Non-pigmented ciliary epithelial cell (primary cell): ENCODE measurements at places on chromosomes 5 and 9.

GRCh38 chr5:102545175-102545574 lies 46.4 kb upstream of the SLCO6A1 start:
- no peak for DNase-seq

DNA sequence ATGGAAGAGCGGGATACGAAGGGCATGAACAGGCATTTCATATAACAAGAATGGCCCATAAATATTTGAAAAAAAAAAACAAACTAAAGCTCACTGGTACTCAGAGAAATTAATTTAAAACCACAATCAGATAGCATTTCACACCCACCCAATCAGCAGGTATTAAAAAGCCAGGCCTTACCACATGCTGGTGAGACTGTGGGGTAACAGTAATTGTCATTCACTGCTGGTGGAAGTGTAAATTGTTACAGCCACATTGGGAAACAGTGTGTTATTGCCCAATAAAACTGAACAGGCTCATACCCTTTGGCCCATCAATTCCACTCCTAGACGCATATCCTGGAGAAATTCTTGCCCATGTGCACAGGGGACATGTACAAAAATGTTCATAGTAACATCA lies 66.0 kb downstream of the PLAC8L1 start:
- DNase-seq = no peak

GRCh38 chr5:134071614-134072207 lies 42.8 kb upstream of the TCF7 start:
- no peak for DNase-seq

- peak; percentile 9 for DNase-seq
Measured at GRCh38 chr9:69421908-69422801, 97.1 kb downstream of the ENTREP1 start.

DNA sequence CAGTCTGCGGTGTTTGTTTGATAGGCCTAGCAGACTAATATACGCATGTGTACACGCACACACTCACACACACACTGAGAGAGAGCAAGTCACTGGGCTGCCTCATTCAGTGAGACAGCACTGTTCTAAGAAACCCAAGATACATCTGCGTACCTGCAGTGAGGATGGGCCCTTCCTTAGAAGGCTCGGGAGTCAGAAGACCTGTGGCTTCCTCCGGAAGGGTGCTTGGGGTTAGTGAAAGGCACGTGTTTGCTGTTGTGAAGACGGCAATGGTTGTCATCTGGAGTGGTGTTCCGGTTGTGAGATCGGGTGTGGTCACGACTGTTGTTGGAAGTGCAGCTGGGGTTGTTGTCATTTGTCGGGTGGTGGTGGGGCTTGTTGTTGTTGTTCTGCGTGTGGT lies 11.7 kb downstream of the TIMD4 start:
- DNase-seq = no peak

GRCh38 chr5:133147411-133147810 lies 95.6 kb downstream of the HSPA4 start:
- no peak for DNase-seq

DNA sequence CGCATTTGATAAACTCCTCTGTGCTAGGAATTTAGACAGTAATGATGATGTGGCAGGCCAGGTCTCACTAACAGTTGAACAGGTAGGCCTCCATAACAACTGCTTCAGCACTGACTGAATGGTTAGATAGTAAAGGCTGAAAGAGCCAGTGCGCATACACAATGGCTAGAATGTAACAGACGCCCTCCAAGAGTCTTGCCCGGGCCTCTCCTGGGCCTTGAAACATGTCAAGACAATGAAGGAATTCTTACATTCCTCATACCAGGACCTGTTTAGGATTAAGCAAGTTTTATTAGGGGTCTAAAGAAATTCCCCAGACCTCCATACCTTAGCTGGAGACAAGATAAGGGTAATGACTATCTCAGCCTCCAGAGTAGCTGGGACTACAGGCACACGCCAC lies 6.7 kb upstream of the BICD2 start:
- no peak for DNase-seq

DNA sequence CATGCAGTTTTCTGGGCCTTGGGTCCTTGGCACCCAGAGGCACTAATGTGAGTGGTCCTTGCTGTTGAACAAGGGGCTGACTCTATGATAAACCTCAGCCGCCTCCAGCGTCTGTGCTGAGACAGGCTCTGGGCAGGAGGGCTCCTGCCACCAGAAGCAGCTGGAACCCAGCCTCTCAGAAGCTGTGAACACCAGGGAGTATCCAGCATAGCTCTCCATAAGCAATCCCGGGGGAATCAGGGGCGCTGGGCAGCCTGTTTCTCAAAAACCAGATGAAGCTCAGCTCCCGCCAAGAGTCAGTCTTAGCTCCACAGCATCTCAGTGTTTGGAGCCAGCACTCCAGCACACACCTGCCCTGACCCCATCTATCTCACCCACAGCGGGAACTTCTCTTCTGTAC lies 170.2 kb downstream of the HSPA4 start:
- DNase-seq = no peak

DNA sequence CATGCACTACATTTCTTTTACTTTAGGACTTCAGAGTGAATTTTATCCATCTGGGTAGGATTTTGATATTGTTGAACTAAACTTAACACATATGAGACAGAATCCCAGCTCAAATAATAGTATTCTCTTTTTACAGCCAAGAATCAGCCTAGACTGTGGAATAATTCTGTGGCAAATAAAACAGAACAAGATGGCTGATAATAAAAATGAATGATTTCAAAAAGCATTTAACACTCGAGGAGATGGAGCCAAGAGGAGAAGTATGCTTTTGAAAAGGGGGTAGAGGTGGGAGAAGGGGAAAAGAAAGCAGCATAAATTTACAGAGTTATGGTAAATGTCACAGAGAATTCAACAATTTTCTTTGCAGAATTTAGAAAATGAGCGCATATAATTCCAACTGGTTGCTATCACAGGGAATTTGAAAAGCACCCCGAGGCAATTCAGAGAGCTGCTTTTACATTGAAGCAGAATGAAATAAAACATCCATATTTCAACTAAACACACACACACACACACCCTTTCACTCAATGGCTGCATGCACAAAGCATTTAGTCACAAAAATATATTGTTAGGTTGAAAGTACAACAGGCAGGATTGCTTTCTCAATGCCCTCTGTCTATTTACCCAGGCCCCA lies 60.2 kb upstream of the DMAC1 start:
- no peak for DNase-seq

DNA sequence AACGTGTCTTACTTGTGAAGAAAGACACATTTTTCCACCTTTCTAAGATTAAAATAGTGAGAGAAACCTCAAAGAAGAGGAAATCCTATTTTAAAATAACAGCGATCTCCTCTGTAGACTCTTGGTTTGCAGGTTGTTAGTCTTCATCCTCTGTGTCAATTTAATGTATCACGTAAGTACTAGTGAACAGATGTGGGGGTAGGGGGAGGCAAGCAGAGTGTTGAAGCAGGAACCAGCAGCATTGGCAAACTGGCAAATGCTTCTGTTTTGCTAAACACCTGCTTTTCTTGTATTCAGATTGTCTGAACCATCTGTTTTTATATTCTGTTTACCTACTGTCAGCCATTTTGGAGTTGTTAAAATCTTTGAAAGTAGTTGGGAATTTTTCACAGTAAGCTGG lies 159.3 kb upstream of the TLX3 start:
- no peak for DNase-seq

DNA sequence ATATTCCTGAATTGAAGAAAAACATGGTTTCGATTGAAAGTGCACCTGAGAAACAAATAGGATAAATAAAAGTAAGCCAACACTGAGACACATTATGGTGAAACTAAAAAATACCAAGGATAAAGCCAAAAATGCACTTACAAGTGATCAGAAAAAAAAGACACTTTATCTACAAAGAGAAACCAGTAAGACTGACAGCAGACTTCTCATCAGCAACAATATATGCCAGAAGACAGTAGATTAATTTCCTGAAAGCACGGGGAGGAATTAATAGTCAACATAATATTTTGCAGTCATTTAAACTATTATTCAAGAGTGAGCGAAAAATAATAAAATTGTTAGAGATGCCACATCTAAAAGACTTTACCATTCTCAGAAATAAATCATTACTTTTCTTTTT lies 172.7 kb upstream of the MAST4 start:
- no peak for DNase-seq

GRCh38 chr9:28365020-28365640 lies 791.8 kb upstream of the C9orf72 start:
- no peak for DNase-seq

DNA sequence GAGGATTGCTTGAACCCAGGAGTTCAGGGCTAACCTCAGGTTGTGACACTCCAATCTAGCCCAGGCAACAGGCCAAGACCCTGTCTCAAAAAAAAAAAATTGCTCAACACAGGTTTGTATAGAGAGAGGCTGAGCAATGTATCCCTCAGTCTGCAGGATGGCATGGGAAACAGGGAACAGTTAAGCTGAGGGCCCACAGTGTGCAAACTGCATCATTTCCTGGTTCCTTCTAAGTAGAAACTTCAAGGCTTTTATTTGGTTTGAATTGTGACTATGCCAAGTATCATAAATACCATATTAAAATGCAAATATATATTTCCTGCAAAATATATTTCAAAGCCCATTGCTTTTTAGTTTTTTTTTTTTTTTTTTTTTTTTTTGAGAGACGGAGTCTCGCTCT lies 13.7 kb upstream of the ROPN1L start:
- no peak for DNase-seq

DNA sequence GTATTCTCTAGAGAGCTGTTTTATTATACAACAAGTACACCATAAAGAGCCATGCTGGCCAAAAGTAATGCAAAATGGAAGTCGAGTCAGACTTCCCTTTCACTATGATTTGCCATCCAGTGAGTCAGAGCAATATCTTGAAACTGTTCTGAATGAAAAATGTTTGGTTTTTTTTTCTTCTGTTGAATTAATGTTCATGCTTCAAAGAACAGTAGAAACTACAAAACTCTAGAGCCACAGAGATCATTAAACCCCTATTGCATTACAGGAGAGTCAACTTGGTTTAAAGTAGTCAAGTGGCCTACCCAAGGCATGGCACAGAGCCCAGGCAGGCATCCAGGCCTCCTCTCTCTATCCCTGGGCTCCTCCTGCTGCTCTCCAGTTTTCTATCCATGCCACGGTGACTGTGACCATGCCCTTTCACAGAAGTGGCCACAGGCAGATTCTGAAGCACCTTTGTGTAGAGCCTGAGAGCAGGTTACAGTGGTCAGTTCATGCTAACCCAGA lies 358.9 kb downstream of the DEPDC1B start:
- no peak for DNase-seq

GRCh38 chr9:78714576-78714975 lies 417.7 kb downstream of the PSAT1 start:
- no peak for DNase-seq

DNA sequence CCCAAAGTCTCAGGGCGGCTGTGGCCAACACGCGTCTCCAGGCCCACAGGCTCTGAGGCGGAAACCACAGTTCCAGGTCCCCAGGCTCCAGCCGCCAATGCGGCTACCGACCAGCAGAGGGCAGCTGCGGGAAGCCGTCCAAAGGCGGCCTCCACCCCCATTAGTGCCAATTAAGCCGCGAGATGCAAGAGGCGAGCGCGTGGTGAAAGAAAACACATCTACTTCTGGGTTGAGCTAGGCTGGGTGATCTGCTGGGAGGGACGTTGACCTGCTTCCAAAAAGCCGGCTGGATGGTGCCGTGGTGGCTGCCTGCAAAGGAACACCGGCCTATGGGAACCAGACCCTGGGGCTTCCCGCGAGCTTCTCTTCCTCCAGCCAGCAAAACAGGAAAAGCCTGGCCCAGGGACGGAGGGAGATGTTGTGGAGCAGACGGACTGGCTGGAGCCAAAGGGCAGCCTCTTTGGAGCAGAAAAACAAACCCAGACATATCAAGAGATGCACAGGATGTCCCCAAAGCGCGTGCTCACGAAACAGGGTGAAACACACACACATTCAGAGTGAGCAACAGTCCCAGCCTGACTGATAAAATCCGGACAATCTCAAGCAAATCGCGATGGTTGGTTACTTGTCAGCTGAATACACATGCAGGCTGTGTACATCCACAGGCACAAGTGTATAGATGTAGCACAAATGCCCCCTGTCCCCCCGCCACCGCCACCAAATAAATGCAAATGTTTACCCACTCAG lies 187.1 kb upstream of the BRINP1 start:
- DNase-seq = peak; percentile 5

DNA sequence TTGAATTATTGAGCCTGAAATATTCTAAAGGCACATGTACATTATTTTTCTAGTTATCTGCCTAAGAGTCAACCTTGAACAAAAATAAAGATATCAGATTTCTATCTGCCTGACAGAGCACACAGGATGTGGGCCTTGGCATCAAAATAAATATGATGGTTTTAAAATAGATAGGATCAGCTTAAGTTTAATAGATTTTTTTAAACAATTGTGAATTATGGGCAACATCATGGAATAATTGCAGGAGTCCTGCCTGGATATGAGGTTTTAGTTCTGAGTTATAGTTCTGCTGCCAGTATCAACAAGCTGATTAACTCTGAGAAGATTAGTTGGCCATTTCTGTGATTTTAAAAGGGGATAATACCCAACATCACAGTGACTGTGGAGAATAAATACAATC lies 107.0 kb upstream of the PCA3 start:
- DNase-seq = no peak

- DNase-seq = no peak
Measured at GRCh38 chr5:166561759-166562158, 1729.7 kb upstream of the WWC1 start.

GRCh38 chr9:81559709-81560108 lies 129.6 kb downstream of the TLE1 start:
- DNase-seq = peak; percentile 94

GRCh38 chr5:145946112-145946861 lies 9.9 kb downstream of the SH3RF2 start:
- DNase-seq = peak; percentile 68

GRCh38 chr5:111422747-111423720 lies 89.3 kb downstream of the STARD4 start:
- DNase-seq = no peak

DNA sequence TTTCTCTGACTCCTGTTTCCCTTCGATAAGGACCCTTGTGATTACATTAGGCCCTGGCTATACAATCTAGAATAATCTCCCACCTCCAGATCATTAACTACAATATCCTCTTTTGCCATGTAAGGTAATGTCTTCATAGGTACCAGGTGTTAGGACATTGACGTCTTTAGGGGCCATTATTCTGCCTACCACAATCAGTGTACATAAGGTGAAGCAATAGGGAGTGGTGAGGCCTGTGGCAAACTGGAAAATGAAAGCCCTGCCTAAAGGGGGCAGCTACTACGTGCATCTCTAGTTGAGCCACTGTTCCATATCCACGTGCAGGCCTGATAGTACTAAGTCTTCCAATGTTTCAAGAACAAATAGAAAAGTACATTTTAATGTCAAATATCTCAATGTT lies 4.8 kb upstream of the ALDH1B1 start:
- DNase-seq = no peak

GRCh38 chr5:124847907-124848306 lies 101.5 kb upstream of the ZNF608 start:
- no peak for DNase-seq

DNA sequence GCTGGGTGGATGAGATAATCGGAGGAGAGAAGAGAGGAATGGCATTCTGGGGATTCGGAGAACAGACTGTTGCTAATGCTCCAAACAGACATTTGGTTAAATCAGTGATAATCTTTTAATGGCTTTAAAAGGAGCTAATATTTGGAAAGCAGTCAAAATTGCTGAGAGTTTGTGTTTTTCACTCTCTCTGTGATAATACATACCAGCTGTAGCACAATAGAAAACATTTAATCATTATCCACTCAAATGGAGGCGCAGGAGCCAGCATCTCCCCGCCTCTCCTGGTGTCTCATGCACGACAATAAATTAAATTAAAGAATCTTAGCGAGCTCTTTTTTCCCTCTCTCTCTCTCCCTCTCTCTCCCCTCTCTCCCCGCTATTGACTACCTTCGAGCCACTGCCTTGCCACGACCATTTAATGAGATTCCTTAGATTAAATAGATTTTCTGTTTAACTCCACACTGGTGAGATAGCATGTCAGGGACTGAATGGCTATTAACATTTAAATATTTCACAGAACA lies 268.6 kb upstream of the MVB12B start:
- DNase-seq = no peak
